Activated T-cell treated with anti-CD3 and anti-CD28 coated beads for 48 hours (primary cell): ENCODE measurements at places on chromosomes 2 and 18.

- no peak for DNase-seq
Measured at GRCh38 chr2:238926761-238927611, 79.1 kb downstream of the TWIST2 start.

- DNase-seq = peak; percentile 59
Measured at GRCh38 chr2:54574107-54574859, 118.2 kb downstream of the SPTBN1 start.

DNA sequence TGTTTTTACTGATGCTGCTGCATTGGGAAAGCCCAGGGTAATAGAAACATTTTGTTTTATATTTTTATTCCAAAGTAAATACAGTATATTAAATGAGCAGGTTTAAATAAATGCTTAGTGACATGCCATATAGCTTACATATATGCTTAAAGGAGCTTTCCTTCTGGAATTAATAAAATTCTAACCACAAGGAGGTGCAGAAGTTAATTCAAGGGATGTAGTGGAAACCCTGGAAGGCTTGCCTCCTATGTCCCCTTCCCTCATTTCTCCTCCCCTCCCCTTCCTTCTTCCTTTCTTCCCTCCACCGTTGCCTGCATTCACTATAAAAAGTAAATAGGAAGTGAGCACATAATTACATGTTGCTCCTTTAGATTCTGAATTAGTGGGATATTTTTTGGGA lies 96.3 kb downstream of the UBE2E3 start:
- DNase-seq = no peak

- no peak for DNase-seq
Measured at GRCh38 chr2:167196461-167197252, 308.4 kb downstream of the XIRP2 start.

- DNase-seq = no peak
Measured at GRCh38 chr2:128275498-128276045, 43.1 kb downstream of the HS6ST1 start.

GRCh38 chr2:23618265-23618664 lies 233.3 kb downstream of the KLHL29 start:
- no peak for DNase-seq

- no peak for DNase-seq
Measured at GRCh38 chr2:10390369-10390801, 57.7 kb downstream of the ODC1 start.

- no peak for DNase-seq
Measured at GRCh38 chr2:69211048-69211447, 176.0 kb downstream of the GFPT1 start.

DNA sequence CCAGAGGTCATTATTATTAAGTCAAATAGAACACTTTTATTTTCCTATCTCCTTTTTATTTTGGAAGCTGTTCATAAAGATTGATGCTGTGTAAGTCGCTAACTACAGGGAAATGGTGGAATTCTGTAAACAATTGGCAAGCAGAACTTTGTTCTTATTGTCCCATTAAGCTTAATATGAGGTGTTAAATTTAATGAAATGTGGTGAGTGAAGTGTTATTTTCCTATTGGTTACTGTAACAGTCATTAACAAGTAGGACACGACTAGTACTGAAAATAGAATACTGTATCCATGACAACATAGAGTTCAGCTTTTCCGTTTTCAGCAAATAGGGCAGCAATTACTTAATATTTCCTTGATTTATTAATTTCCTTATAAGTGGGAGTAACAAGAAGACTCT lies 279.1 kb upstream of the ZEB2 start:
- DNase-seq = no peak

DNA sequence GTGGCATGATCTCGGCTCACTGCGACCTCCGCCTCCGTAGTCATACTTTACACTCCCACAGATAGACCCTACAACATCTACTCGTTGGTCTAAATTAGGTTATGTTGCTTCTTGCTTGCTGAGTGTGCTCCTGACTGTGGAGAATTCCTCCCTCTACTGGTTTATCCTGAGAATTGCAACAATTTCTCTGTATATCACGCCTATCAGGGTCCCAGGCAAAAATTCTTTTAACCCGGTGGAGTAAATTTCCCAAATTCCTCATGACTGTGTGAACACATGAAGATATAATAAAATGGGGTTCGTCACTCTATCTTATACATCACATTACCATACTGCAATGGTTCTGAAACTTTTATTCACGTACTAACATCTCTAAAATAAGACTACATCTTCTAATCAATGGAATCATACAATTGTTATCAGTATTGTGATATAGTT lies 156.7 kb downstream of the EVA1A start:
- no peak for DNase-seq

DNA sequence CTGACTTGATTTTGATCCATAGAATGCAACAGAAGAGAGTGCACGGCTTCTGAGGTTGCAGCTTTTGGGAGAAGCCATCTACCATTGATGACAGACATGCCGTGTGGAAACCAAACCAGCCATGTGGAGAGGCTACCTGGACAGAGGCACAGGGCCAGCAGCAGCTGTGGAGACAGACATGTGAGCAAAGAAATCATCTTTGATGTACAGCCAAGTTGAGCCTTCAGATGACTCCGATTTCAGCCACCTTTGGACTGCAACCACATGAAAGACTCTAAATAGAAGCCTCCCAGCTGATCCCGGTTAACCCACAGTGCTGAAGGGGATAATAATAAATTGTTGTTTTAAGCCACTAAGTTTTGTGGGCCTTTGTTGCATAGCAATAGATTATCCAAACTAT lies 54.2 kb downstream of the TSN start:
- no peak for DNase-seq

DNA sequence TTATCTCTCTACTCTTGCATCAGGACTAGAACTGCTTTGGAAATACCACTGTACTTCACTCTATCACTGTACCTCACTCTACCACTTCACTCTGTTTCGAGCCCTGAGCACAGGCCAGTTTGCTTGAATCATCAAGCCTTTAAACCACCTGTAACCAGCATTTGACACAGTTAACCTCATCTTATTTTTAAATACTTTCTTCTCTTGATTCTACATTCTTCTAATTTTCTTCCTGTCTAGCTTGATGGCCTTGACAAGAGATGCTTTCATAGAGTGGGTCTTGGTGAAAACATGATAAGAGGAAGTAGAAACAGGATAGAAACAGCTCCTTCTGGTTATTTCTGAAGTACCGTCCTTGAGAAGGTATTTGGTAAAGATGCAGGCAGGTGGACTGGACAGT lies 78.1 kb downstream of the SPIRE1 start:
- no peak for DNase-seq

GRCh38 chr18:61825386-61825785 lies 67.4 kb downstream of the RNF152 start:
- DNase-seq = no peak

GRCh38 chr2:170019060-170019805 lies 158.7 kb upstream of the MYO3B start:
- no peak for DNase-seq

DNA sequence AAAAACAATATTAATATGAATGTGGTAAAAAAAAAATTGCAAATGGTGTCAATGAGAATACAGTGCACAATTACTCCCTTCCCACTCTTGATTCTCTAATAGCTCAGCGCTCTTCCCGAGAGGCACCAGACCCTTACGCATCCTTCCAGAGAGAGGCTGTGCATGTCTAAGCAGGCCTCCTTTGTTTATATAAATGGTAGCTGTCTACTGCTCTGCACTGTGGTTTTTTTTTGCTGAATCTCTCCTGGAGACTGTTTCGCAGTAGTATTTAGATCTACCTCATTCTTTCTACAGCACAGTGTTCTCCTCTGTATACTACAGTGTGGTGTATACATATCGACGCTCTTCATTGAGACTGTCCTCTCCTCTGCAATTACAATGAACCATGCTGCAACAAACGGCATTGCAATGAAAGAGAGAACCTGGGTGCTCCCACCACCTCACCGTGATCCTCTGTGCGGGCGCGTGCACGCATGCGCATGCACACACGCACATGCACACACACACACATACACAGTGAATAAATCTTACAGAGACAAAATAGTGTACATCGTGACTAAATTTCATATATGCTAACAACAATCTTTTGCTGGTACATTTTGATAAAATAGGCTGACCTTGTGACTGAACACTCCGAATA lies 19.4 kb downstream of the SEPTIN10 start:
- DNase-seq = no peak

DNA sequence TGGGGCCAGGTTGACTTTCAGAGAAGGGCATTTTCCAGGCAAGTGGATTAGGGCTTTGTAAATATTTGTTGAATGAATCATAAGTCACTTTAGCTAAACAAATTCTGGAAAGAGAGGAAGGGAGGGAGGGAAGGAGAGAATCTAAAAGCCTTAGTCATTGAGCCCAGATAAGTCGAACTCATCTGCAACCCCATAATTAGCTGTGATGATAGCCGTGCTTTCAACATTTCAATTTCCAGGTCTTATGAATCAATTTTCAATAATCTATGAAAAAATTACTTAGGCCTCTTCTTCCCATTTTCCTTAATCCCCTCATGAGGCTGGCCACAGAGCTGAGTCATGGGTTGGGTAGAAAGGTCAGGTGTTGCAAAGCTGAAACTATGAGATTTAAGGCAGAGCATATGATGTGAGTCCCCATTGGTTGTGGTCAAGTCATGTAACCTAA lies 111.9 kb upstream of the MAPRE2 start:
- no peak for DNase-seq

GRCh38 chr18:55018602-55019001 lies 59.3 kb upstream of the CCDC68 start:
- DNase-seq = no peak

DNA sequence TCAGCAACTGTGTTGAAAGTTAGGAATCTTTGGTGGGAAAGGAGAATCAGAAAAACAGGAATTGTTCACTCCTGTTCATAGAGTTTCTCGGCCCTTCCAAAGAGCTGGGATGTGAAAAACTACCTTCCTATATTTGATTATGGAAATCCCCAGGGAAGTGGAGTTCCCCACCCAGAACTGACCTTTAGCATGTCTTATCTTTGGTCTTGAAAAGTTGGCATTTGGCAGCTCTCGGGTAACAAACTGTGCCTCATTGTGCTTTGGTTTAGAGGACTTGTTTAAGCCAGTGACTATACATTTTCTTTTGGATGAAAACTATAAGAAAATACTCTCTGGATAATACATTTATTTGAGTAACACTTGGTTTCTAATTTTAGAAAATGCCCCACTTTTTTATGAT lies 51.3 kb upstream of the CERS6 start:
- no peak for DNase-seq

- no peak for DNase-seq
Measured at GRCh38 chr2:24329700-24330099, 30.6 kb downstream of the ITSN2 start.

DNA sequence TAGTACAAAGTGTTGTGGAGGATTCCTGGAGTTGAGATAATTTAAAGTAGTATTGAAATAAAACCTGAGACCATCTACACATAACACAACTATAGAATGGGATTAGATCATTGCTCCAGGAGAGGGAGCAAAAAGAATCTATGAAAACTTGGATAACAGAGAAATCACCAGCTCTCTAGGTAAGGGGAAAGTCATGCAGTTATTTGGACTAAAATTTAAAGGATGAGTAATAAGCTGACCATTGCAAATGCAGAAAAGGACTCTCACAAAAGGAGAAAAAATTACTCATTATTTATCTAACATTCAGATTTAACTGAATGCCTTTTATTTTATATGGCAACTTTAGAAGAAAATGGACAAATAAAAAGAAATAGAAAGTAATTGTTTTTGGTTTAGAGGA lies 1399.8 kb upstream of the ACVR2A start:
- DNase-seq = no peak

DNA sequence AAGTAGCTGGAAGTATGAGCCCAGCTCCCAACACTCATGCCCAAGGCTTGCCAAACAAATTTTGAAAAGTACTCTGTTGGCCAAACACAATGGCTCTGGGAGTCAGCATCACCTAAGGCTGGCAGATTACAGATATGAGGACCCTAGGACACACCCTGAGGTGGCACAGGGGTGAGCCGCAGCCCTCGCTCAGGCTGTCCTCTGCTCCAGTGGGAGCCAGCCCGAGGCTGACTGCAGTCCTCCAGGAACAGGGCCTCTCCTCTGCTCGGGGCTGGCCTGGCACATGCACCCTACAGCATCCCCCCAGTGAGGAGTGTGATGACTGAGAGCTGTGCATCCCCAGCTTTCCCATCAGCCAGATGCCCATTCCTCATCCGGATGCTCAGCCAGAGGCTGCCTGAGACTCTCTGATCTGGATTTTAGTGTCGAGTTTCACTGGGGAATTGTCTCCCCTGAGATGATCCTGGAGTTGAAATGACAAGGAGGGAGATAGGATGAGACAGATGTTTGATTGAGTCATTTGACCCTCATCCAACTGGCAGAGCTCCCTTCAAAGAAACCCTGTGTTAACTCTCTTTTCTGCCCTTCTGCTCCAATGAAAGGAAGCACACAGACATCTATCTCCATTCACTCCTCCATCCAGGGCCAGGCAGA lies 269.3 kb upstream of the NCKAP5 start:
- DNase-seq = no peak

DNA sequence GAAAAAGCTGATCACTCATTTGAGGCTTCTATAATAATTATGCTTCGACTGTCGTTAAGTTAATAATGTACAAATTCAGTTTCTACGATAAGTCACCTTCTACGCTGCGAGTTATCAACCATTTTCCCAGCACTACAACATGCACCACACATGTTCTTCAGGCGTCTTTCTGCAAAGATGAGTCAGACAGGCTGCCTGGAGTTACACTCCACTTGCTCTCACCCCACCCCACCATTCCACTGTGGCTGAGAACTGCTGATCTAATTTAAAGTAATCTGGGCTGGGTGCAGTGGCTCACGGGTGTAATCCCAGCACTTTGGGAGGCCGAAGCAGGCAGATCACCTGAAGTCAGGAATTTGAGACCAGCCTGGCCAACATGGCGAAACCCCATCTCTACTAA lies 218.6 kb downstream of the DYM start:
- no peak for DNase-seq

DNA sequence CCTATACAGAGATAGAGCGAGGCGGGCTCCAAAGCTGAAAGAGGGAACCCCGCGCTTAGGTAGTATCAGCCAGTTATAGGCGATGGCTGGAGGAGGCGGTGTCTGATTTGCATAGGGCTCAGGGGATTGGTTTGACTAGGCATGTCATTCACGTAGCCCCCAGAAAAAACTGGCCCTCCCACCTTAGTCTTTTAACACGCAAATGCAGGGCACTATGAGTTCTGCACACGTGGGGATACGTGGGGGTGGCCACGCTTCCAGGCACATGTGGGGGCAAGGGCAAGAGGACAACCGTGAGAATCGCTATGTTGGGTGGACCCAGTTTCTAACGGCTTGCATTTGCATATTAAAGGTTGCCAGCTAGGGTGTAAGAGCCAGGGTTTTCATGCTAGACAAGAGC lies 56.7 kb upstream of the MSTN start:
- DNase-seq = no peak

- no peak for DNase-seq
Measured at GRCh38 chr2:135768863-135769262, 27.2 kb downstream of the UBXN4 start.
